ENCODE measurements at places on chromosomes 11 and 22.

DNA sequence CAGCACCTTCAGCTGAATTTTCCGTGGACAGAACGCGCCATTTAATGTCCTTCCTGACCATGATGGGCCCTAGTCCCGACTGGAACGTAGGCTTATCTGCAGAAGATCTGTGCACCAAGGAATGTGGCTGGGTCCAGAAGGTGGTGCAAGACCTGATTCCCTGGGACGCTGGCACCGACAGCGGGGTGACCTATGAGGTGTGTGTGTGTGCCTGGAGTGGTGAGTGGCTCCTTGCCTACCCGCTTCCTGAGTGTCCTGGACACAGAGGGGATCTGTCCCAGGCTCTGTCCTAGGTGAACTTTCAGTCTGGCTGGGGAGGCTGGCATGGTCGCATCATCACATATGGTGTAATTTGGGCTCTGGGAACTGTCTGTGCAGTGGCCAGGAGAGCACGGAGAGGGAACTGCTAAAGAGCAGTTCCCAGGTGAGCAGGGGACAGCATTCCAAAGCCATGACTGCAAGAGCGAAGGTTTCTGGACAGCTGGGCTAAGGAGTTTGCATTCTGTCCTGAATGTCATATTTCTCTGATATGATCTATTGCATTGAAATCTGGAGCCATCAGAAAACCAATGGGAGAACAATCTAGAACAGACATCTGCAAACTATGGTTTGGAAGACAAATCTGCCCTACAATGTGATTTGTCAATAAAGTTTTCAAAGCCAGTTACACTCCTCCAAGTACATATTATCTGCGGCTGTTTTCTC lies 104.3 kb downstream of the RRAS2 start:
- DNase-seq = no peak

DNA sequence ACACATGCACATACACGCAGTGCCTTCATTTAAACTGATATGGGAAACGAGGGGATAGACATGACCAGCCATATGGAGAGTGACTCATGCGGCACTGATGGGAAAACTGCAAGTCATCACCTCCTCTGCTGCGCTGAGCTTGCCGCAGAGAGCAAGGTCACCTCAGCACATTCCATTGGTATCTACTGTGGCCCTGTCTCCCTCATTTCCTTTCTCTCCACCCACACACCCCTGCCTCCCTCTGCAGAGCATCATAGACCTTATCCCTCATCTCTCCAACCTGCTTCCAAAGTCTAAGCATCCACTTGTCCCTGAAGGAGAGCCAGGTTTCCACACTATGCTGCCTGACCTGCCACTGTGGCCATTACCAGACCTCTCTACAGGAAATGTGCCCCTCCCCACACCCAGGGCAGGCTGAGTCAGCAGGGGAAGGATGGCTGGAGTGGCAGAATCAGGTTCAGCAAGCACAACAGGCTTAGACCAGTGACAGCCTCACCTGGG lies 116.9 kb upstream of the SNX19 start:
- DNase-seq = no peak

DNA sequence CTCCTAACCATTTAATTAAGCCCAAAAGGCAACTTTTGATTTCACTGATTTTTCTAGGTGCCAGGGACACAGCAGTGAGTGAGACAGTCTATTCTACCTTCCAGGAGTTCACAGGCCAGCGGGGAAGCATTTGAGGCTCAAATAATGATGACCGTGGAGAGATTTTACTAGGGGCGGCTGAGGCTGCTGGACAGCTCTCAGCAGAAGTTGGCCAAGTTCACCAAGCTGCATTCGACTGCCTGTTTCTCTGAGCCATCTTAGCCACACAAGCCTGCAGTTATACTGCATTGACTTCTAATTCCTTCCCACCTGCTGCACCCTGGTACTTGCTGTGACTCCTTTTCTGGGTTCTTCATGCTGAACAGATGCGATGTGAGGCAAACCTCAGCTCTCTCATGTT lies 168.9 kb upstream of the TBCEL start:
- peak; percentile 6 for DNase-seq

DNA sequence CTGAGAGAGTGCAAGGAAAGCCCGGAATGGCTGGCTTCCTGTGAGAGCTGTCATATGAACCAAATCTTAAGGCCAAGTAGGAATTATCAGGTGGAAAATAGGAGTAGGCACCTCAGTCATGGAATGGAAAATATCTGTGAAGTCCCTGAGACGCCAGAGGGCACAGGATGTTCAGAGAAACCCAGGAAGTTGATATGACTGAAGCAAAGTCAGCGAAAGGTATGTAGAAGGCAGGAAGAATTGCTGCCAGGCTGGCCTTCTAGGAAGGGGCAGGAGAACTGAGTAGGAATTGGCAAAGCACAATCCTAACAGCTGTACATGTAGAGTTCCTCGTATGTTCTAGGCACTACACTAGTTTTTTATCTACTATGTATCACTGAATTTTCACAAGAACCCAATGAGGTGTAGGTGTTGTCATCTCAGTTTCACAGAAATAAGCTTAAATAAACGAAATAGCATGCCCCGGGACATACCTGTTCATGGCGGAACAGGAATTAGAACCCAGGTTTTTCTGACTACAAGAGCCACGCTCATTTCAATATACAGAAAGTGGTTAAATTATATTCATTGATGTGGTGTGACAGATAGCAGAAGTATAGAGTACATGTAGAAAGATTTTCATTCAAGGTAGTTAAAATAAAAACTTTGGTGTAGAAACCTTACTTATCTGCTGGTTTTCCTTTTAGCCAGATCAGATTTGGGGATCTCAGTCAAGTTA lies 17.0 kb downstream of the HMGXB4 start:
- no peak for DNase-seq

DNA sequence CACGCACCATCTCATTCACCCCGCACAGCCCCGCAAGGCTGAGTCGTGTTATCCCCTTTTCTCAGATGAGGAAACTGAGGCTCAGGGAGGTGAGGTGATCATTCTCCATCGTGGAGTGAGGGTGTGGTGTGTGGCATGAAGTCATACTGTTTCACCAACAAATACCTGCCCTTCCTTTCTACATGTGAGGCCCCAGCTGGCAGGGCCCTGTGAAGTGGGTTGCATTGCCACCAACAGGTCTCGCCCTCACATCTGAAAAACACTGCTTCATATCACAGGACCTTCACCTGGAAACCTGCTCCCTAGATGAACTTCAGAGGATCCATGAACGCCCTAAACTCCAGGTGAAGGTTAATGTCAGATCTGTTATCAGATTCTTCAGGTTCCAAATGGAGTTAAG lies 4.3 kb downstream of the SSTR3 start:
- no peak for DNase-seq

Measured in hindlimb muscle (tissue), 1 donor.